CD4-positive, alpha-beta T cell treated with Interleukin-6 at 100 ng/mL for 8 hours (primary cell): ENCODE measurements at places on chromosomes 4 and X.

GRCh38 chrX:110317061-110317819 lies 645 bp downstream of the AMMECR1 start:
- DNase-seq = peak; percentile 10

DNA sequence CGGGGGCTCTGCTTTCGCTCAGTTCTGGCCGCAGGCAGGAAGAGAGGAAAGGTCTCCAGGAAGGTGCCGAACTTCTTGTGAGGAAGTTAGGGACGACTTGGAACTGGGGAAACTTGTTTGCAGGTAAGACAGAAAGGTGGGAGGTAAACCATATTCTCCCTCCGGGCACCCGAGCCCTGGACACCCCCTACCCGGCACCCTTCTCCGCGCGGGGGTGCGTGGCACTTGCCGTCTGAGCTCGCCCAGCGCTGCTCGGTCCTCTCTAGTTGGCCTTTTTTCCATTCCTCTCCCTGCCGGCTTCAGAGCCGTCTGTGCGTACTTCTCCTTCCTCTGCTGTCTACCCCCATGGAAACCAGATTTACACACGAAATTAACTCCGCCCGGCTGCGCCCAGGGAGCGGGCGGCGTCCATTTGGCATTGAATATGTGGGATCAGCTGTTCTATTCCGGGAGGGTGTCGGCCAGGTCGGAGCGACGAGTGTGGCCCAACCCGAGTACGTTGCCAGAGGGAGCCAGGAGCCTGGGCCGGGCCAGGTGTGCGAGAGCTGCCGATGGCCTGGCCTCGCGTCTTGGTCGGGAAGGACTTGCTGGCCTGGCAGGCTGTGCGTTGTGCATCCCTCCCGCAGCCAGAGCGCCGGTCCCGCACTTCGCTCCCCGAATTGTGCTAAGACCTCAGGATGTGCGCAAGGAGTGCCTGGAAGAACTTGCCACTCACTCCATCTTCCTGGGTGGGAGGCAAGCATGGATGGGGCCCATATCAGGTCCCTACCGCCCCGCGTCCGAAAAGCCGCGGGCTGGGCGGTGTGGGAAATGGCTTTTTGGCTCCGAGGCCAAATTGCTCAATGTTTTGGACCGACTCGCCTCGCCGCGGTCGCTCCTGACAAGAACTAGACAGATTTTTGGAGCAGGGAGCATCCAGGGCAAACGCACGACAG lies 1.7 kb downstream of the PDGFRA start:
- DNase-seq = no peak

DNA sequence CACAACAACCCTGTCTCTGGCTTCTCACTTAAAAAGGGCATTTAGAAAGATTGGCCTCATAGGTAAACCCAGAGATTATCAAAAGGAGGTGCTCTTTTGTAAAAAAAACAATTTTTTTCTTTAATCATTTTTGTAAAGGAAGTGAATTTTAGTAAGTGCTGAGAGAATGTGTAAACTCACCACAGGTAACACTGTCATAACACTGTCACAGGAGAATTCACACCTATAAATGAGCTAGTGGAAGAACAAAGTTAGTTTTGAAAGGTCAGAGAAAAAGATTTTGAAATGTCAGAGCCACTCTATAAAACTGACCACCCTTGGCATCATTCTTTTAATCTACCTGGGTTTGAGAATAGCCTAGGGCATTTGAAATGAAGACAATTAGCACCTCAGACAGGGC lies 3.3 kb upstream of the SH2D1A start:
- DNase-seq = no peak

GRCh38 chr4:13670456-13671160 lies 43.1 kb upstream of the BOD1L1 start:
- DNase-seq = no peak

DNA sequence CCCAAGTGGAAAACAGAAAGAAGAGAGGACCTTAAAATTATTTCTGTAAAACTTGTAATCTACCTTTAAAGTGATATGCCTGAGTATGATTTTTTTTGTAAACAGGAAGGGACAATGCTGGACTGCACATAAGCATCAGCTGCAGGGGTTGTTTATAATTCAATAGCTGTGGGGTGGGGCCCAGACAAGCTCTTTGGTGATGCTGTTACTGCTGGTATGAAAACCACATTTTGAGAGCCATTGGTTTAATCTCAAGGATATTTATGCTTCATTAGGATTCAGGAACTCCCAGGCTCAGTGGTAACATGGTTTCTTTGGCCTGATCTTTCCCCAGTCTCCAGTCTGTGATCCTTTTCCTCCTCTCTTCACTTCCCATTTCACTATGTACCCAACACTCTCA lies 34.3 kb upstream of the GRPR start:
- no peak for DNase-seq
